ENCODE measurements at places on chromosomes 7 and 10.

DNA sequence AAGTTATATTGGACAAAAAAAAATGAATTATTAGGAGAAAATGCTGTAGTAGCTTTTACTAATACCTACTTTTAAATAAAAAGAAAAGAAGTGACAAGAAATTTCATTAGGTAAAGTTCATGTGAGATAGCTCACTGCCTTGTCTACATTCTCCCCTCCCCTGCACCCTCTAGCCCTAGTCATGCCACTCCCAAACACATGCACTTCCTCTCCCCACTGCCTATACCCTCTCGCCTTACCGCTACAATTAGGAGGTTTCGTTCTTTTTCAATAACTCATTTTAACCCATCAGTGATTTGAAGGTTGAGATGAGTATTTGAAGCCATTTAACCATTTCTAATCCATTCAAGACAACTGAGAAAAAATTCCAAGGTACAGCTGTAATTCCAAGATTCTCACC lies 75.3 kb downstream of the HIBADH start:
- DNase-seq = no peak

- DNase-seq = no peak
Observed at GRCh38 chr10:112783351-112784021, 166.6 kb upstream of the TCF7L2 start.

DNA sequence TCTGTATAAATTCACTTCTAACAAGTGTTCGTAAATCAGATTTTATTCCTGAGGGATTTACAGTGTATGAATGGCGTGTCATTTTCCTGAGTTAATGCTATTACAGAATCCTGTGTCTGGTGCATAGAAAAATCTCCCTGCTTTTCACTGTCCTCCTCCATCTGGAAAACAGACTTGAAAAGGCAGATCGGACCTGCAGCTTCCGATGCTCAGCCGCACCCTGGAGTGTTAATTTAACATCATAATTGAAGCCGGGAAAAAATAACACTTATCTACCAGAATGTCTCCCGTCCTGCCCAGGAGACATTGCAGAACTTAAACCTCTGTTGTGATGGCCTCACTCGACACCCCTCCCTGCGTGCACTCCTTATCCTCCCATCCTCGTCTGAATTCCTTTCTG lies 442.1 kb upstream of the FOXK1 start:
- DNase-seq = no peak

DNA sequence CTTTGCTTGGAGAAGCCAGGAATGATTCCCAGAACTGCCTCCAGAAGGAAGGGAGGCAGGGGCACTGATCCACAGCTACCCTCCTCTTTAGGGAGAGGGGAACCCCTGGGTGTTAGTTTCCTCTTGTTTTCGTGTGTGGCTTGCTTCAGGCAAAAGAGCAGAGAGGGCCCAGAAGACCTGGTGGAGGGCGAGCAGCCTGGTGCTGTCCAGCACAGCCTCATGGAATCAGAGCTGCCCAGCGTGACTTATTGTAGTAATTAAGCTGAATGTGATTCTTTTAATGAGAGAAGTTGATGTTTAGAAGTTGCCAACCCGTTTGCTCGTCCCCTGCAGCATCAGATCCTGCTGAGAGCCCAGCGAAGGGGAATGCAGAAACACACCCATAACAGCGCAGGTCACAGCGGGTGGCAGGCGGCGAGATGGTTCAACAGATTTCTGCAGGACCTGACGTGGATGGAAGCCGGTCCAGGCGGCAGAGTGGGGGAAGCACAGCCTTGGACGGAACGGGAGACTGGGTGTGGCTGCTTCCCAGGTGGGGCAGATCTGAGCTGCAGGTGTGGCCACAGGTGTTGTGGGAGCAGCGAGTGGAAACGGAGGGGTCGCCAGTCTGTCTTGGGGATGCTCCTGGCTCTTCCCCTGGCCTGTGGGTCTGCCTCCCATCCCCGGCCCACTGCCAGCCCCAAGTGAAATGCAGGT lies 53.7 kb upstream of the SHH start:
- no peak for DNase-seq

- DNase-seq = peak; percentile 36
Observed at GRCh38 chr7:155653803-155654202, 9.3 kb downstream of the RBM33 start.

- DNase-seq = peak; percentile 45
Observed at GRCh38 chr10:79084012-79084971, 15.5 kb downstream of the ZMIZ1 start.

DNA sequence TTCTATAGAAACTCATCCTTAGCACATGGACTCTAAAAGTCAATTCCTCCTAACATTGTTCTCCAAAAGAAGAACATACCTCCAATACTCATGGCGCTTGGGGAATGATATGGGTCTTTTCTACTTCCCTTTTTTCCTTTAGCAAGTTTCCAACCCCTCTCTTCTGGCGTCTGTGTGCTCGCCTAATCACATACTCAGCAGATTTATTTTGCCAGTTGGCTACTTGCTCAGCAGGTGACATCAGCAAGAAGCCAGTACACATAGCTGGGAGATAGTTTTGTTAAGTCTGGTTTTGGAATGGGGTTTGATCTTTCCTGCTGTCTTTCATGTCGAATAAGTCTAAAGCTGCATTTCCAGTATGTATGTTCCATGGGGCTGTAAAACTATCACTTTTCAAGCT lies 193.8 kb downstream of the POM121L12 start:
- no peak for DNase-seq

DNA sequence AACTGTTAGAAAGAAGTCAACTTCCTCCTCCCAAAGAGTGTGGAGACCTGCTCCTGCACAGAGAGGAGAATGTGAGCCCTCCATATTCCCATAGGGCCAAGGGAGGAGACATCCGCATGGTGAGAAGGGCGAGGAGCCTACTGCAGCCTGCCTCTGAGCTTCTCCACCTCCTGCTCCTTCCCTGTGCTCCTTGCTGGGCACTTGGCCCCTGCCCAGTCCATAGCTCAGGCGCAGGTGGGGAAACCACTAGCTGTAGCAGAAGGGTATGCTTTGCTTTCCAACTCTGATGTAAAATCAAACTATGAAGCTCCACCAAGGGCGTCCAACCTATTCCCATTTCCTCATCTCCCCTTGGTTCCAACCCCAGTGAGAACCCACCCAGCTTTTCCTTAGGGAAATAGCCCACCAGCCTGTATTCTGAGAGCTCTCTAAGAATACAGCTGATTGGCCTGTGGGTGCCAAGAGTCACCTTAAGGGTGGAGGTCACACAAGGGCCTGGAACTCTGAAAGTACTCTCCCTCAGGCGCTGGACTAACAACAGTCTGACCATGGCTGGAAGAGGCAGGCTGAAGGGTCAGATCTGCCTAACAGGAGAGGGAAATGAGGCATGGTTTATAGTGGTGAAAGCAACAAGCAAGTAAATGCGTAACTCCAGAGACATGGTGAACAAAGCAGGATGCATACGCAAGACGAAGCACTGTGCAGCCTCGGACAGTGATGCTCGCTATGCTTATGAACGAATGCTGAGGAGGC lies 13.9 kb downstream of the ZNF488 start:
- DNase-seq = no peak

DNA sequence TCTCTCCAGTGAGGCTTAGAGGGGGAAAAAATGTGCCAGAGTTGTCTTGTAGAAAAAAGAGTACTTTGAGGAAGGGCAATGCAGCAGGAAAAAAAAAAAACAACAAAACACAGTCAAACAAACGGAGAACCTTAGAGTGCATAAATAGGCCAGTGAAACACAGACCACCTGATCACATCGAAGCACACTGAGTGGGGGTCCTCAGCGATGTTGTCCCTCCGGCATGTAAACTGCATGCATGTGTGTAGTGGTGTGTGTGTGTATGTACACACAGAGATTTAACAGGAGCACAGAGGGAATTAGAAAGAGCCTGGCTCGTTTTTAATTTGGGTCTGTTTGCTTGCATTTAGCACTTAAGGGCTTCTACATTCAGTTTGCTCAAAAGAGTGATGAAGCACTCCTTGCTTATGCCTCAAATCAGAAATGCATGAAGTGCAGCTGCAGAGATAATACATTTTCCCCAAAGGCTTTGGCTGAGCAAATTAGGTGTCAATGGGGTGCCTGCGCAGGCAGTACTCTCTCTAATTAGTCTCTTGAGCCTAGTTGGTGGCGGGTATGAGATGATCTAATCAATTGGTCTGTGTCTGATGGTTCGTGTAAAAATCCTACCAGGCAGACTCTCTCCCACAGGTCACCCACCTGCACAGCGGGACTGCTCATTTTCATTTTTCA lies 62.7 kb upstream of the FZD1 start:
- no peak for DNase-seq

- no peak for DNase-seq
Observed at GRCh38 chr7:149494738-149495368, 2.8 kb downstream of the ZNF746 start.

DNA sequence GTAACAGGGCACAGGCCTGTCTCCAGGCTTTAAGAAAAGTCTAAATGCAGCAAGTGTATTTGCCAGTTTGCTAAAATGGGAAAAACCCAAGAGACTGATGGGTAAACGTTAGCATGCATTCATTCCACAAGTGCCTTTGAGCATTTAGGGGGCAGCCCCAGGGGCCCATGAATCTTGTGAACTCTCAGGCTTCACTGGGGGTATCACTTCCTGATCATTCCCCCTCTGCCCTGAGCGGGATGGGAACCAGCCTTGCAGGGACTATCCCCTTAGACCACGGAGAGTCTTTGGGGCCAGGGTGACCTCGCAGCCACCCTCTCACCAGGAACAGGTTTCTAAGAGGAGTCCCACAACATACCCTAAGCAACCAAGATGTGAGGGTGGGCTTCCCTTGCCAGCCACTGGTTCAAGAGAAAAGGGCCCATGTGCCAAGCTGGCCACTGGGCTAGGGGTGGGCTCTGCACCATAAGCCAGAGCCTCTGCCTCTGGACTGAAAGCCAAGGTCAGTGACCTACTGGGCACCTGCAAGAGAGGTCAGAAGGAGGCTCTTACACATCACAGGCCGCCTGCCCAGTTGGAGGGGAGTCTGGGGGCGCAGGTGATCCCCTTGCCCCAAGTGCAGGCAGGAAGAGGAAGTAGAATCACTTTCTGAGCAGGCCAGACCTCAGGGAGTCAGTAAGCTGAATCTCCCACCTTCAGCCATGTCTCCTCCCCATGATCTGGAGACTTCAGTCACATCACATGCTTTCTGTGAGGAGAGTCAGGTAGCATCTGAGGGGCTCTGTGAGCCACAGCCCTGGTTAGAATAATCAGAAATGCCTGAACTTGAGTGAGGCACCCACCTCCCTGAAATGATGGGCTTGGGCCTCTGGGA lies 75.0 kb downstream of the C10orf105 start:
- DNase-seq = no peak

- DNase-seq = no peak
Observed at GRCh38 chr7:108459922-108460551, 3.8 kb upstream of the NRCAM start.

- peak; percentile 94 for DNase-seq
Observed at GRCh38 chr10:119190353-119190752, 11.7 kb upstream of the PRDX3 start.

GRCh38 chr7:36923185-36923584 lies 198.9 kb upstream of the AOAH start:
- DNase-seq = no peak

DNA sequence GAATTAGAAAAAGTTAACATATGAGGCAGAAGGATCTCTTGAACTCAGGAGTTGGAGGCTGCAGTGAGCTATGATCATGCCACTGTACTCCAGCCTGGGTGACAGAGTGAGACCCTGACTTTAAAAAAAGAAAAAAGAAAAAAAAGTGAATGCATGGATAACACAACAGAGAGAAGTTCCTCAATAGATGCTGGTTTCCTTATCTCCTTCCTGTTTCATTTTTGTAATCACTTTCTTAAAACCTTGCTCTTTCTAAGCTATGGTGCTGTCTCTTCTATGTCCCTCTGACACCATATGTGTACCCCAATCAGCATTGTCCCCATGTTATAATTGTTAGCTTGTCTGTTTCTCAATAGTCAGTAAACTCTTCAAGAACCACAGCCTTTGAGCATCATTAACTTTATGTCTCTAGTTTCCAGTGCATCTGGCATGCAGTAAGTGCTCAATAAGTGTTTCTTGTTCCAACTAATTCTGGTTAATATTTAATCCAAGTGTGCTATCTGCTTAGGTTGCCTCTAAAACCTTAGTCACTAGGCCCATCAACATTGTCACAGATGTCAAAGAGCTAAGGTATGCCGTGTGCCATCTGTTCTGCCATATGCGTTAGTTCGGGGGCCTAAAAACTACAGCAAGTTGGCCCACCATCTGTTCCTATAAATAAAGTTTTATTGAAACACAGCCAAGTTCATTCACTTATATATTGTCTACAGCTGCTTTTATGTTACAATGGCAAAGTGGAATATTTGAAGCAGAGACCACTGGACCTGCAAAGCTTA lies 36.2 kb downstream of the MPP7 start:
- no peak for DNase-seq

GRCh38 chr7:88289564-88290025 lies 17.1 kb downstream of the STEAP4 start:
- peak; percentile 95 for DNase-seq

DNA sequence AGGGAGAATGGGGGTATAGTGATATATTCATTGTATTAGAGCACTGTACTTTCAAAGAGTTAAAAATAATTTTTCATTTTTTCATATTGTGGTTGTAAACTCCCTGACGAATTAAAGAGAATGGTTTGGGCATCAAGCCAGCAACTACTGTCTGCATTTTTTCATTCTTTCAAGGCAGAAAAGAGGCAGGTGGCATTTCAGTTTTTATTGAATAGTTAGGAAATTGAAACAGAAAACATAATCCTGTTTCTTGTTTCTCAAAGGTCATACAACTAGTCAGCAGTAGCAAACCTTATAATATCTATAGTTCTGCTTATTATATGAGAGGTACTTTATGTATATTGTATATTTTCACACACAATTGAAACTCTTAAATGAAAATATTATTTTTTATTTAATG lies 303.9 kb upstream of the KCND2 start:
- no peak for DNase-seq

DNA sequence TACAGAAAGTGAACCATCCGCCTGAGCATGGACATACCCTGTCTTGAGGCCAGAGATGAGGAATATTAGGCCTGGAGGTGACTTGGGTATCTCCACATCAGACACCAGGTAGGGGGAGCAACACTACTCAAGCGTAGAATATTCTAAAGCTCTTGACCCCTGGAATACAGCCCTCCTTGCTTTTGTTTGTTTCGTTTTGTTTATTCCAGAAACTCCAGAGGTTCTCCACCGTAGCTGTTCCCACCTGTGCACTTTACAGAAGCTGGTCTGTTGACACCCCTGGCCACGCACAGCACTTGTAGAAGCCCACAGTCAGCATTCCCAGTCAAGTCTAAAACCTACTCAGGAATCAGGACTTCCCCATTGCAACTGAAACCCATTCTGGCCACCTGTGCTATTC lies 139.6 kb upstream of the NEBL start:
- no peak for DNase-seq

GRCh38 chr7:54728411-54728810 lies 30.6 kb downstream of the SEC61G start:
- no peak for DNase-seq
